Activated CD4-positive, alpha-beta T cell treated with anti-CD3 and anti-CD28 coated beads for 24 hours (primary cell): ENCODE measurements at places on chromosomes 5 and 9.

GRCh38 chr5:163079618-163080017 lies 357.8 kb upstream of the CCNG1 start:
- DNase-seq = no peak

DNA sequence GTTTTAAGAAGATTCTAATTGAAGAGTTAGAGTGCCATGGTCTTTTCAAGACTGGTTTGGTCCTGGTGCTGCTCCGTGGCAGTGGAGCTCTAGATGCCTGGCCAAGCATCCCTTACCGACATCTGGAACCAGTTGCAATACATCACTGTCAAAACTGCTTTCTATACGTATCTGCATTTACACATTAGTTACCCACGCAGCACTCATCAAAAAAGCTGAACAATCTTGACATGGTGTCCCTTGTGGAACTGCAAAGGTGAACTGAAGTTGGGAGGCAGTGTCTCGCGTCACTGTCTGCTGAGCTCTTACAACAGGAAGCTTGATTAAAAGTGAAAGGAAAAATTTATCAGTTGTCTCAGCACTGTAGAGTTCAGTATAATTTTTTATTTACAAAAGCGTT lies 82.6 kb downstream of the PBX3 start:
- peak; percentile 16 for DNase-seq

DNA sequence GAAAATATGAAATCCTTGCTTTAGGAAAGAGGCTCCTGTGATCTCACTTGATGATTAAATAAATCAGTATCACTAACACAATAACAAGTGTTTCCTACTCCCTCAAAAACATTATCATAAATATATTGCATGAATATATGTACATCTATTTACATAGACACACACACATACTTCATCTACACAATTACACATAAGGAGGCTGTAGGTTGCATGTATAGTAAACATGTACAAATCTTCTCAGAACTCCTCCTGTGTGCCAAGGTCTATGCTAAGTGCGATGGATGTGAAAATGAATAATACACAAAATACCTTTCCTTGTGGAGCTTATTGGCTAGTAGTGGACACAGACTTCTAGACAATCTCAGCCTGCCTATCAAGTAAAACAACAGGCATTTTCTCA lies 239.9 kb downstream of the AGTPBP1 start:
- no peak for DNase-seq

GRCh38 chr5:147448766-147449165 lies 61.1 kb downstream of the DPYSL3 start:
- no peak for DNase-seq
